ENCODE measurements at places on chromosomes 4 and X.
A peak's percentile ranks its signal among the peaks of the same experiment; 100 is the strongest.

GRCh38 chr4:107665001-107665400 lies 55.0 kb downstream of the PAPSS1 start:
- no peak for DNase-seq

DNA sequence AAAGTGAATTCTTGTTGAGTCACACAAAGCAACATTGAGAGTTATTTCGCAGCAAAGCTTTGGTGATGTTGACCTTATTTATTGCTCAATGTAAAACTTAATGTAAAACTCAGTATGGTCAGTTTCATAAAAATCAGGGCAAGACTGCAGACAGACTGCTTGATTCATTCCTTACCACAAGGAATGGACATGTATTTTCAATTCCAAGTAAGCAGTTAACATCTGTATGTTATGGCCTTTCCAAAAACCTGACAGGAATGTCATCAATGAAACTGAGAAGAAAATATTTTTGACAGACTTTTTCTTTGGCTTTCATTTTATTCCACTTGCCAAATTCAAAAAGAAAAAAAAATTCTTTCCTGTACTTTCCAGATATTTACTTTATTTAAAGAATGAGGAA lies 488.3 kb downstream of the ANKRD50 start:
- DNase-seq, result no peak

GRCh38 chr4:140743194-140743931 lies 12.8 kb downstream of the TBC1D9 start:
- DNase-seq, result no peak

DNA sequence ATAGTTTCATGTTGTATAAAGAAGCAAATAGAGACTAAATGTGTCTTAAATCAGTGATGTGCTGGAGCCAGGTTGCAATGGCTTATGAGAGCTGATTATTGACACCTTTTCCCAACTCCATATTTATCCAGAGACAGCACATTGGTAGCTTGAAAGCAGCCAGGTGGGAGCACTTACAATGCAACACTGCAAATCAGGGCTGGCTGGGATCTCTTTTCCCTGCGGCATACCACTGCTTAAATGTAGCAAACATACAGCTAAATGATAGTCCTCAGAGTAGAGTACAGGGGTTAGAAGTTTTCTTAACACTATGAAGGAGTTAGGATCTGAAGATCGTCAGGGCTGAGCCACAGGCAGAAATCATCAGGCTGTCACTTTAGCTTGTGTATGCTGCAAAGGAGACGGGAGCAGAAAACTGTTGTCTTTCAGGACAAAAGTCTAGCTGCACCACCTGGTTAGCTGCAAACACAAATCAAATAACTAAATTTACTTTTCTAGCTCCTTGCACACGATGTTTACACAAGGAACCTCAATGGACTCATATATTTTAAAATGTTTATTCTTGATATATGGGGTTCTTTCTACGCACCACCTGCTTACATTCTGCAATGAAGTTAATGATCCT lies 527.3 kb downstream of the TLL1 start:
- DNase-seq, result no peak

GRCh38 chrX:31449965-31450364 lies 378.1 kb upstream of the FTHL17 start:
- no peak for DNase-seq

DNA sequence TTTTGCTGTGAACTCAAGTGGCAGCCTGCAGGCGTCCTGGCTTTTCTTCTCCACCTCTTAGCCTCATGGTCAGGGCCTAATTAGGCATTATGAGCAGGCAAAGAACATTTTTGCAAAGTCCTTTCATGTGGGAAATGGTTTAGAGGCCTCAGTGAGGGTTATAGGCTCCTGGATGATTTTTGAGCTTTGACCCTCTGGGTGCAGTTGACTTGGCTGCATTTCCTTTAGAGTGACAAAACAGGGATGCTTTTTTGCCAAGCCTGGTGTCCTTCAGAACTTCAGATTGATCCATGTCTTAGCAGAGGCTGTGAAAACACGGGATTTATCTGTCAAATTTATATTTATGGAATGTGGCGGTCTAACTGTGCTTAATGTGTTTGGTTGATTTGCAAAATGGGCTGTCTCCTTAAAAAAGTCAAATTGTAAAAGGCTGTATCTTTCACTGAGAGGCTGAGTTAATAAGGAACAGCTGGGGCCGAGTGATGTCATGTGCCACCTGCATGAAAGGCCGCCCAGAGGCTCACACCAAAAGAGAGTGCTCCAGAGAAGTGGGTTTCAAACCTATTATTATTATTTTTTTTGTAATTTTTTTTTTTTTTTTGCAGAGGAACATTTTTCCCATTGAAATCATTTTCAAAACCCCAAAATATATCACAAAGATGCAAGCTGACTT lies 192.2 kb upstream of the ARX start:
- no peak for DNase-seq

DNA sequence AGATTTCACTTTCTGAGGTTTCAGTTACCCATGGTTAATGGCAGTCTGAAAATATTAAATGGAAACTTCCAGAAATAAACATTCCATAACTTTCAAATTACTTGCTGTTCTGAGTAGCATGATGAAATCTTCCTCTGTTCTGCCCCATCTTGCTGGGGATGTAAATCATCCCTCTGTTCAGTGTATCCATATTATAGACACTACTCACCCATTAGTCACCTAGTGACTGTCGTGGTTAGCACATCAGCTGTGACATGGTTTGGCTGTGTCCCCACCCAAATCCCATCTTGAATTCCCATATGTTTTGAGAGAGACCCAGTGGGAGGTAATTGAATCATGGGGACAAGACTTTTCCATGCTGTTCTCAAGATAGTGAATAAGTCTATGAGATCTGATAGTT lies 125.5 kb upstream of the GIMD1 start:
- no peak for DNase-seq

- DNase-seq, result no peak
These were observed at the start of gene DRD5 for GRCh38 chr4:9781343-9782135. TSS of gene DRD5 (plus strand) at chr4:9781634. CDS start at chr4:9782030, 396 bp downstream.

DNA sequence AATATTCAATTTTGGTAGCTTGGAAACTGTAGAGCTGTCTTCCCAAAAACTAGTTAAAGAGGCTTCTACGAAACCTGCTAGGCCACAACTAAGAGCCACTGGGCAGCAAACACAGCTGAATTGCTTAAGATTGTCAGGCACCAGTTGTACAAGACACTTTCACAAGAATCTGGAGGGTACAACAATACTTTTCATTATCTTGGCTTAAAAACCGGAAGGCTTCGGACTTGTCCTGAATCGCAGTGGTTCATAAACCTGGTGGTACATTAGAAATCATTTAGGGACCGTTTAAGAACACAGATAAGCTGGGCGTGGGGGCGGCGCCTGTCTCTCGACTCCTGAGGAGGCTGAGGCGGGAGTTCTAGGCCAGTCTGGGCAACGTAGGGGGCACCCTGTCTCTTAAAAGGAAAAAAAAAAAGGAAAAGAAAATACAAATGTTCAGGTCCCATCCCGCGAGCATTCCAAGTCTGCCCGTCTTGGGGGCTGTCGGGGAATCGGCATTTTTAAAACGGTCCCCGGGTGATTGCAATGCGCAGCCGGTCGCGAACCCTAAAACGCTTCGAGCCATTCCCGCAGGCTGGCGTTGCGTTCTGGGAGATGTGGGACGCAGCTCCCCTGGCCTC lies 763 bp downstream of the PYURF start:
- DNase-seq, result peak; percentile 68

All from Right ventricle myocardium superior (tissue), 1 donor.